ENCODE measurements at places on chromosomes 2 and 18.

- no peak for DNase-seq
Observed at GRCh38 chr2:98347298-98348065, 1.2 kb downstream of the CNGA3 start.

DNA sequence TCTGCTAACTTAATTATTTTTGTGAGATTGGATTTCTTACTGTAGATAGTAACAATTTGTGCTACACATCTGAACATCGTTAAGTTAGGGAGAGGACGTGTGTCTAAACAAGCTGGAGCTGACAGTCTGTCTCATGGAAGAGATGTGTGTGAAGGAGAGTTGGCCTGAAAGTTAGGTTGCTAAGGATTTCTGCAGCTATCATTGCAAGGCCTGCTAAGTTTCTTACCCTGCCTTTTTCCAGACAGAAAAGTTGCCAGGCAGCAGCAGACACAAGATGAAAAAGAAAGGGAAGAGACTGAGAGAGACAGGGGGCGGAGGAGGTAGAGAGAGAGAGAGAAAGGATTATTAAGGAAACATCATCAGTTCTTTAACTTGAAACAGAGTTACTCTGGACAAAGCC, 4.1 kb upstream of the LRP1B start:
- DNase-seq = no peak

DNA sequence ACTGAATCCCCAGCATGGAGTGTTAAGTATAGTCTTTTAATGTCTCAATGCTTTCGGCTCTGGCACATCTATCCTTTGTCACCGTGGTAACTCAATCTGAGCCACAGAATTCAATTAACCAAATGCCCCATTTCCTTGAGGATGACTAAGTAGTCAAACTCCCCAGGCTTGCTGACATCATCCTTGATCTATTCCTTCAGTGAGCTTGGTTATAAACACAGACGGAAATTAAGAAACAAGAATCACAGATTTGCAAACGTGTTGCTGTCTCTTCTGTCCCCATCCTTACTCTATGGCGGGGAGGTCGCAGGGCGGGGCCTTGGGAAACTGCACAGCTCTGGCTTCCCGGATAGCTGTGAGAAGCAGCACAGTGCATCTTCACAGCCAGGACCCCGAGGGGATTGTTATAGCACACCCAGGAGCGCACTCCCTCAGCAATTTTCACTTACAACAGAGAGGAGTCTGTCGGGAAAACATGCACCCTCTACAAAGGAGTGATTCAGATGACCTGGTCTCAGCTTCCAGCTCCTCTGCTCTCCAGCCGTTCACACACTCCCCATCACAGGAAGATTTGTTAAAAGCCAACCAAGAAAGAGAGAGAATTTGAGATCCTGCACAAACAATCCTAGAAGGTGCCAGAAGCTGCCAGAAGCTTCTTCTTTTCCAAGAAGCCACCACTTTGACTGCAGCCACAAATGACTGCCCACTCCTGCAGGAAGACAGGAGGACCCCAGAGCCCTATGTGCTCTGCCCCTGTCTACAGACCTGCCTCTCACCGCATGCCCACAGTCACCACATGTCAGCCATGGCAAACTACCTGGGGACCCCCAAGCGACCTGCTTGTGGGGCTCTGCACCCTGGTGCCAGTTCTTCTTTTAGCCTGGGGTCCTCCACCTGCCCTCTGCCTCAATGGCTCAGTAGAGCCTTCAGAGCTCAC, 44.9 kb upstream of the YWHAQ start:
- peak; percentile 54 for DNase-seq

DNA sequence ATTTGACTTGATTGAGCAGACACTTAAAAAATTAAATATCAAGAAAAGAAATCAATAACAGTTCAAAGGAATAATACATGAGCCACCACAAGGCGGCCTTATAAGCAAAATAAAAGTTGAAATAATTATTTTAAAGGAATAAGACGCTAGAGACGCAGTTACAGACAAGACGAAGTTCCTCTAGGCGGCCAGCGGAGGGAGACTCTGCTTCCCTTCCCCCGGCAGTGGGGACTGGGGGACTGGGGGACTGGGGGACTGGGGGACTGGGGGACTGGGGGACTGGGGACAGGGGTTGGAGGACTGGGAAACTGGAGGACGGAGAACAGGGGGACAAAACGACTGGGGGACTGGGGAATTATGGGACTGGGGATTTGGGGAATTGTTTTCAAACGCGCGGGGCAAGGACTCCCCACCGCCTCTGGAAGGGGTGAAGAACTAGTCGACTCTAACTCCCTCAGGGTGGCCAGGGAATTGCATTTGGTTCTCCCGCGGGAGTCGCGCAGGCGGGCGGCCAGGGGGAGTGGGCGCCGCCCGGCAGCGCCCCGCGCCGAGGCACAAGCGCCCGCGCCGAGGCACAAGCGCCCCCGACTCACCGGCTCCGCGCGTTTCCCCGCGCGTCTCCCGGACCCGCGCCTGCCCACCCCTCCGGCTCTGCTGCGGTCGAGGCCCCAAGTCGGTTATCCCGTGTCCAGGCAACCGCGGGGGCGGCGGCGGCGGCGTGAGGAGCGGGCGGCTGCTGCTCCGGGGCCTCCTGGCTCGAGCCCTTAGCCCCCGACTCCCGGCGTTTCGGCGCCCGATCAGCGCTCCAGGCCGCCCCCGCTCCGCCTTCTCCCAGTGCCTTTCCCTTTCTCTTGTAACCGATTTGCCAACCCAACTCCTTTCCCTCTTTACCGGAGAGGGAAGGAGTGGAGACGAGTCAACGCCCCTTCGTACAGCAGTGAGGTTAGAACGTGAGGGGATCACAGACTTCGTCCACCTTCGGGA, at the start of gene CCDC178:
Gene CCDC178 (minus strand): TSS at position 662 of the 984 bp plus-strand sequence. CDS start 28,633 bp downstream, outside the sequence.
- peak; percentile 28 for DNase-seq
